ENCODE measurements at places on chromosomes 12 and 14.

- DNase-seq: no peak
These were observed 16.4 kb downstream of the HDAC7 start for GRCh38 chr12:47803191-47803875.

GRCh38 chr14:100649173-100649519 is 61.9 kb upstream of the BEGAIN start:
- DNase-seq: no peak

- DNase-seq: no peak
These were observed 246.9 kb upstream of the TMEM132C start for GRCh38 chr12:128019996-128020544.

- DNase-seq: no peak
These were observed 48.7 kb upstream of the BCL11B start for GRCh38 chr14:99320621-99321235.

DNA sequence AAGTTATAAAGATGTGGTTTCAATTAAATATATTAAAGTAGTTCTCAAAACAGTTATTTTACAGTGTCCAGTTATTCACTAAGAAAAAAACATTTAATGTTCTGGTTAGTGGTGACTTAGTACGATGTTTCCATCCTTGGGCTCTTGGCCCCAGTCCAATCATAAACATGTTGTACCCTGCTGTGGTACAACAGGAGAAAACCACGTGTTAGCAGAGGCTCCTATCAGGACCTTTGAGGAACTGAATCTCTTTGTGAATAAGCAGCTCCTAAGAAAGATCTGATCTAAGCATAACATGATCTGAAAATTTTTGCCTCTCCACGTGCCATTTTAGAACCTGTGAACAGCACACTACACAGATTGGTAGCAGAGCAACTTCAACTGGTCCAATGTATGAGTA is 234.0 kb downstream of the SYT1 start:
- no peak for DNase-seq

- no peak for DNase-seq
These were observed 140.3 kb upstream of the AEBP2 start for GRCh38 chr12:19298836-19299605.
